HuH-7.5 (cell line): ENCODE measurements at places on chromosomes 4 and X.

DNA sequence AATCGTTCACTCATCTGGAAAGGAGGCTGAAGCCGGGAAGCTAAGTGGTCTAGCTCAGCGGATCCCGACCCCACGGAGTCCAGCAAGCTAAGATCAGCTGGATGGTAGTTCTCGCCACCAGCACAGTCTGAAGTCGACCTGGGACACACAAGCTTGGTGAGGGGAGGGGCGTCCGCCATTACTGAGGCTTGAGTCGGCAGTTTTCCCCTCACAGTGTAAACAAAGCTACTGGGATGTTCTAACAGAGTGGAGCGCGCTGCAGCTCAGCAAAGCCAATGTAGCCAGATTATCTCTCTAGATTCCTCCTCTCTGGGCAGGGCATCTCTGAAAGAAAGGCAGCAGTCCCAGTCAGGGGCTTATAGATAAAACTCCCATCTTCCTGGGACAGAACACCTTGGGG lies 555.4 kb downstream of the BCOR start:
- no peak for DNase-seq

DNA sequence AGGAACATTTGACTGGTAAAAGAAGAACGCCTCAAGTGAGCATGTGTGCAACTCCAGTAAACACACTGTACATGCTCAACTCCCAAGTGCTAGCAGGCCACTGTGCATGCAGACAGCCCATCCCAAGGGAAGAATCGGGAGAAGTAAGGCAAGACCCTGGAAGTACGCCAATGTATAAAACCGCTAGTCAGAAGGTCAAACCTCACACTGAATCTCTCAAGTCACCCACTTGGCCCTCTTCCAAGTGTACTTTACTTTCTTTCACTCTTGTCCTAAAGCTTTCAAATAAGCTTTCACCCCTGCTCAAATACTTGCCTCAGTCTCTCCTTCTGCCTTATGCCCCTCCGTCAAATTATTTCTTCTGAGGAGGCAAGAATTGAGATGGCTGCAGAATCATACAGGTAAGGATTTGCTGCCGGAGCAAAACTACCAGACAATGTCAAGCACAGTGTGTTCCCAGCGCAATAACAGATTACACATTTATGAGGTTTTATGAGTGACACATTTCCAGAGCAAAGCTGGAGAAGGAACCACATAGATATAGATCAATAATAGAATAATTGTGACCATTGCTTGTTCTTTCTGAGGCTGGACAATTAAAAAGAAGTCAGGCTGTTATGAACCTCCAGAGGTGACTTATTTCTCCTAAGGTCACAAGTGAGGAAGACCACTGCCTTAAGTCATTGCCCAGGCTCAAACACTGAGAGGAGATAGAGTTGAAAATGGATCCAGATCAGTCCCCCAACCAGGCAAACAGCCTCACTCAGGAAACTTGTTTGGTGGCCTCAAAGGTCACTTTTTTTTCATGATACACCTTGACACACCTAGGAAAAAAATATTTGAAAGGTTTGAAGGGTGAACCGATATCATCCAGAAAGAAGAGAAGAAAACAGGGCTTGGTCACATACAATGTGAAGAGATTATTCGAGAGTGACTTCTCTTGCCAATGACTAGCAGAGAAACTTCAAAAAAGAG lies 26.3 kb downstream of the CXCL1 start:
- DNase-seq = no peak

DNA sequence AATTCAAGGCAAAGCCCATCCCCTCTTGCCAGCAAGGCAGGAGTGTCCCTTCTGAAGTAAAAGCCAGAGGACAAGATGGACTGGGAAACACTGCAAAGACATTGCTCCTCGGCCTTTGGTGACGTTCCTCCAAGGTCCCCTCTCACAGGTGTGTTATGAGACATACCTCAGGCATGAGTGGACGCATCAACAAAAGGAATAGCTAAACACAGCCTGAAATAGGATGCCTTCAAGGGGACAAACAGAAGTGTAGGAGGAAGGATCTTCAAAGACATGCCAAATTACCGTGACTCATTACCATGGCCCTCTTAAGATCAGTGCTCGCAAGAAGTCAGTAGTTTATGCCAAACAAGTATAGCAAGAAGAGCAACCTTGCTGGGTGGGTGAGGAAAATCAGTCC lies 6.0 kb upstream of the IDS start:
- no peak for DNase-seq

GRCh38 chr4:153146031-153146430 lies 58.2 kb upstream of the TRIM2 start:
- DNase-seq = no peak

- no peak for DNase-seq
Observed at GRCh38 chr4:85658766-85659439, 184.0 kb downstream of the ARHGAP24 start.

GRCh38 chr4:127783026-127783769 lies 1.1 kb downstream of the HSPA4L start:
- peak; percentile 14 for DNase-seq

- DNase-seq = no peak
Observed at GRCh38 chr4:158778712-158779111, 9.9 kb downstream of the FNIP2 start.

DNA sequence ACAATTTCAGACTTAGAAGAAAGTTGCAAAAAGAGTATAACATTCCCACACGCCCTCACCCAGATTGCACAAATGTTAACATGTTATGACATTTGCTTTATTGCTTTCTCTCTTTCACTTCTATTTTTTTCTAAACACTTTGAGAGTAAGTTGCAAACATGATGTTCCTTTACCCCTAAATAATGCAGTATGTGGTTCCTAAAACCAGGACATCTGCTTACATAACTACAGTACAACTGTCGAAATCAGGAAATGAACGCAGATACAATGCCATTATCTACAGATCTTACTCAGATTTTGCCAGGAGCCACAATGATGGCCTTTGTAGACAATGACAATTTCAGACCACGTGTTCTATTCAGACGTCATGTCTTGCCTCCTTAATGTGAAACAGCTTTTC lies 22.4 kb downstream of the SH3TC1 start:
- DNase-seq = no peak

DNA sequence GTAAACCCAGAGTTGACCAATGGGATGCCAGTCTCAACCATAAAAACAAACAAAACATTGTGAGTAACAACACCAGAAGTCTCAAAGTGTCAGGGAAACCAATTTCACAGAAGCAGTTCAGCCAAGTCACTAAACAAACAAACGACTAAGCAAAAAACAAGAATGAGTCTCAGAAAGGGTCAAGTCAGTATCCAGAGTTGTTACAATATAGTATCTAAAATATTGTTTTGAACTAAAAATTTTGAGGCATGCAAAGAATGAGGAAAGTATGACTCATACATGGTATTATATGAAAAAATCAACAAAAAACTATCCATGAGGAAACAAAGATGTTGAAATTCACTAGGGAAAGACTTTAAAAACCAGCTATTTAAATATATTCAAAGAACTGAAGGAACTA lies 70.6 kb downstream of the AR start:
- no peak for DNase-seq

- no peak for DNase-seq
Observed at GRCh38 chrX:45479835-45480422, 279.3 kb upstream of the DIPK2B start.
